Sigmoid colon (tissue), 7 donors: ENCODE measurements at places on chromosomes 6 and 20. TPM values are rescaled to one million over a fixed set of nuclear protein-coding genes. Genes with fewer than 3 reads are reported as not detected.

The SULF2 gene
- total RNA-seq = 43.2 TPM

The GID8 gene
- total RNA-seq = 25.9 TPM

The METTL24 gene
- 41.0 TPM for total RNA-seq

The TFAP2B gene
- total RNA-seq = not detected

The HCRTR2 gene
- total RNA-seq = not detected

The AGER gene
- total RNA-seq = 1.9 TPM

The MAN1A1 gene
- total RNA-seq = 114 TPM

The GPANK1 gene
- total RNA-seq = 23.3 TPM

The PPIL4 gene
- 31.4 TPM for total RNA-seq

The LST1 gene
- 7.5 TPM for total RNA-seq

The CD24 gene
- 1.2 TPM for total RNA-seq

The CRISP3 gene
- total RNA-seq = not detected

The TUBB1 gene
- total RNA-seq = 0.16 TPM

The C20orf96 gene
- total RNA-seq = 6.9 TPM

The HCK gene
- total RNA-seq = 12.5 TPM

The PROKR2 gene
- not detected for total RNA-seq

The TPMT gene
- 10.0 TPM for total RNA-seq

The NKAIN4 gene
- 0.33 TPM for total RNA-seq

The PPP1R18 gene
- total RNA-seq = 44.9 TPM

The PKHD1 gene
- total RNA-seq = under 0.01 TPM

The CLPSL2 gene
- not detected for total RNA-seq

The WTAP gene
- total RNA-seq = 79.5 TPM

The DYNLRB1 gene
- 148 TPM for total RNA-seq

The DACT2 gene
- 1.1 TPM for total RNA-seq

The UBR2 gene
- 34.3 TPM for total RNA-seq
